Karpas-422 (cell line): ENCODE measurements at places on chromosomes 7 and 10. TPM values are rescaled to one million over a fixed set of nuclear protein-coding genes. Genes with fewer than 3 reads are reported as not detected.

DNA sequence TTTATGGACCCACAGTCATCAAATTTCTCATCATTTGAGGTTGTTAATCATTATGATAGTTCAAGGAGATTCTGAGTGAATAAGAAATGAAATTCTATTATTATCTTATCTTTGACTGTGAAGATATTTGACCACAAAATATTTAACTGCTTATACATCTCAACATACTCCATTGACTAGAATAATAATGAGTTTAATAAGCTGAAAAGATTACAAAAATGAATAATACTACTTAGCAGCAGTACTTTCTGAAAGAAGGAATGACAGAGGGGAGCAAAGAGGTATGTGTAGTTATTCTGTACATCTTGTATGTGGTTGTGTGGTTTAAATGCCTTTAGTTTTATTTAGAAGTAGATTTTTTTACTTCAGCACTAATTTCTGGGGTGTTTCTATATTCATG is 214.2 kb downstream of the PRKG1 start:
- H3K36me3 ChIP-seq, result no peaks in the 10 kb centered on the region
- no peak for DNase-seq
- no peaks in the 10 kb centered on the region for H3K4me1 ChIP-seq
- no peak overlapping the region for H3K27ac ChIP-seq

DNA sequence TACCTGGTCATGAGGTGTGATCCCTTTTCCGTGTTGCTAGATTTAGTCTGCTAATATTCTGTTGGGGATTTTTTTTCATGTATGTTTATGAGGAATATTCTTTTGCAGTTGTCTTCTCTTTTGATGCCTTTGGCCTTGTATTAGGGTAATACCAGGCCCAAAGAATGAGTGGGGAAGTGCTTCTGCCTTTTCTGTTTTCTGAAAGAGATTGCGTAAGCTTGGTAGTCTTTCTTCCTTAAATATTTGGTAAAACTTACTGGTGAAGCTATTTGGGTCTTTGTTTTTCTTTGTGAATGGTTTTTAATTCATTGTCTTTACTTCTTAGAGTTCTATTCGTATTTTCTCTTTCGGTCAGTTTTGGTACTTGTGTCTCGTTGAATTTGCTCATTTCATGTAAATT is 51.1 kb downstream of the SHH start:
- H3K4me3 ChIP-seq, result no peak overlapping the region
- H3K27me3 ChIP-seq, result no peaks in the 10 kb centered on the region
- H3K36me3 ChIP-seq, result peaks cover 4% of the 10 kb centered on the region; the same call in 1 of the 2 replicates
- no peak overlapping the region for H3K27ac ChIP-seq

- no peaks in the 10 kb centered on the region for H3K27me3 ChIP-seq
- H3K4me1 ChIP-seq, result no peaks in the 10 kb centered on the region
- H3K27ac ChIP-seq, result no peak overlapping the region
- H3K4me3 ChIP-seq, result no peak overlapping the region
- no peaks in the 10 kb centered on the region for H3K36me3 ChIP-seq
Observed at GRCh38 chr10:132974249-132974796, 32.0 kb upstream of the CFAP46 start.

- DNase-seq, result no peak
- no peak overlapping the region for H3K27ac ChIP-seq
- H3K36me3 ChIP-seq, result no peaks in the 10 kb centered on the region
Observed at GRCh38 chr10:35262436-35262835, 73.9 kb upstream of the CCNY start.

DNA sequence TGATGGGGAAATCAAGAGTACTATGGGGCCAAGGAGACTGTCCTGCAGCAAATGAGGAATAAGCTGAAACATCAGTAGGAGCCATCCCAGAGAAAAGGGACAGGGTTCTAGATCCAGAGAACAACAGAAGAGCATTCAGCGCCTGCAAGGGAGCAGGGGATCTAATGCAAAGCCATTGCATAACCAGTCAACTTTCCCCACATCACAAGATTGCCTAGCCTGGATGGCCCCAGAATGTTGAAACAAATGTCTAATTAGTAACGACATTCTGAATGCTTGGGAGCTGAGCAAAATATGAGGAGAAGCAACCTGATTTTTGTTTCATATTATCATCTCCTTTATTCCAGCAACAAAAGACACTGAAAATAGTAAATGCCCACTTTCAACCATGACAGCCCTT is 2.7 kb upstream of the MPP7 start:
- peaks cover 11% of the 10 kb centered on the region for H3K4me1 ChIP-seq
- no peak overlapping the region for H3K4me3 ChIP-seq
- H3K27ac ChIP-seq, result no peak overlapping the region
- no peak for DNase-seq

DNA sequence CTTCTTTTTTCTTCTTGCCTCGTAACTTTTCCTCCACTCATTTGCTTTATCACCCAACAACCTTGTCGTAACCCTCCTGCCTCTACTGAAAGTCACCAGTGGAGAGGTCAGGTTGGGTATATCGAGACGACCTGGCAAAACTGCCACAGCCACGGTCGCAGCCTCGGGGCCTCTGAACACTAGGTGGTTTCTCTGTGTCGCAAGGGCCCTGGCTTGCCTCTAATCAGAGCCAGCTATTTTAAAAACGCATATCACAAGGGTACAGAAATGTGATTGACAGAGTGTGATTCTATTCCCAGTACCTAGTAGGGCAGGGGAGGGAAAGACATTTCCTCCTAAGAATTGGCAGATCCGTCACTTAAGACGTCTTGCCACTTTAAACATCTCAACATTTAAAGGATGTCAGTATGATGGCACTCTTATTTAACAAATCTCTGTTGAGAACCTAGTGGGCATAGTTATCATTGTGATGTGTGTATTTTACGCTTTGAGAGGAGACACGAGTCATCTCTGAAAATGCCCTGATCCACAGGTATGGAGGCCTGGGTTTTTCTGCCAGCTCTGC is 197.5 kb downstream of the ARHGAP21 start:
- H3K27ac ChIP-seq, result no peak overlapping the region
- no peaks in the 10 kb centered on the region for H3K36me3 ChIP-seq
- H3K4me3 ChIP-seq, result no peak overlapping the region

GRCh38 chr10:71262817-71263216 is 50.4 kb downstream of the UNC5B start:
- no peaks in the 10 kb centered on the region; the same call in 1 of the 2 replicates for H3K4me1 ChIP-seq
- no peak for DNase-seq
- no peaks in the 10 kb centered on the region for H3K27me3 ChIP-seq
- H3K4me3 ChIP-seq, result no peak overlapping the region

- no peaks in the 10 kb centered on the region for H3K4me1 ChIP-seq
- H3K27ac ChIP-seq, result no peak overlapping the region
- H3K27me3 ChIP-seq, result no peaks in the 10 kb centered on the region
- H3K4me3 ChIP-seq, result no peak overlapping the region
- DNase-seq, result no peak
Observed at GRCh38 chr7:3005257-3005656, 38.4 kb downstream of the CARD11 start.

- no peak overlapping the region for H3K4me3 ChIP-seq
- H3K27ac ChIP-seq, result no peak overlapping the region
- H3K36me3 ChIP-seq, result no peaks in the 10 kb centered on the region
Observed at GRCh38 chr7:8205537-8205936, 56.4 kb downstream of the ICA1 start.

- H3K27me3 ChIP-seq, result no peaks in the 10 kb centered on the region
- no peaks in the 10 kb centered on the region for H3K36me3 ChIP-seq
- no peak overlapping the region for H3K27ac ChIP-seq
- DNase-seq, result no peak
- no peaks in the 10 kb centered on the region for H3K4me1 ChIP-seq
Observed at GRCh38 chr10:119499677-119500002, 42.9 kb downstream of the RGS10 start.

GRCh38 chr10:91642831-91643692 is 10.2 kb upstream of the PPP1R3C start:
- no peaks in the 10 kb centered on the region for H3K36me3 ChIP-seq
- no peak overlapping the region for H3K4me3 ChIP-seq
- no peak for DNase-seq
- H3K27ac ChIP-seq, result no peak overlapping the region

- no peaks in the 10 kb centered on the region for H3K4me1 ChIP-seq
- H3K4me3 ChIP-seq, result no peak overlapping the region
- H3K36me3 ChIP-seq, result no peaks in the 10 kb centered on the region
Observed at GRCh38 chr10:61669161-61669725, 6.5 kb downstream of the CABCOCO1 start.

DNA sequence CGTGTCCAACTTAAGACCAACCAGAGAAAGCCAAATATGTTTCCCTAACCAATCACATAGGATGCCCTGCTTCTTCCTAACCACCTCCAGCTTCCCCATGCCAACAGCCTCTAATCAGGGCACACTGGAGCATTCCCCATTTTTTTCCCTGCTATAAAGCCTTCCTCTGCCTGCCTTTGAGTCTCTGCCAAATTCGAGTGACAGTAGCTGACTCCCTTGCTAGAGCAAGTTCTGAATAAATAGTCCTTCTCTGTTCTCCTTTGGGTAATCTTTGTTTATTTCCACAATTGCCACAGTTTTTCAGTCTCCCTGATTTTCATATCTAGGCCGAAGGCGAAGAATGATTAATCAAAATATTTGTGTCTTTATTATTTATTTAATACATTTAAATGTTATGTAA is 96.7 kb downstream of the ANLN start:
- DNase-seq, result no peak
- no peak overlapping the region for H3K27ac ChIP-seq
- H3K27me3 ChIP-seq, result no peaks in the 10 kb centered on the region

DNA sequence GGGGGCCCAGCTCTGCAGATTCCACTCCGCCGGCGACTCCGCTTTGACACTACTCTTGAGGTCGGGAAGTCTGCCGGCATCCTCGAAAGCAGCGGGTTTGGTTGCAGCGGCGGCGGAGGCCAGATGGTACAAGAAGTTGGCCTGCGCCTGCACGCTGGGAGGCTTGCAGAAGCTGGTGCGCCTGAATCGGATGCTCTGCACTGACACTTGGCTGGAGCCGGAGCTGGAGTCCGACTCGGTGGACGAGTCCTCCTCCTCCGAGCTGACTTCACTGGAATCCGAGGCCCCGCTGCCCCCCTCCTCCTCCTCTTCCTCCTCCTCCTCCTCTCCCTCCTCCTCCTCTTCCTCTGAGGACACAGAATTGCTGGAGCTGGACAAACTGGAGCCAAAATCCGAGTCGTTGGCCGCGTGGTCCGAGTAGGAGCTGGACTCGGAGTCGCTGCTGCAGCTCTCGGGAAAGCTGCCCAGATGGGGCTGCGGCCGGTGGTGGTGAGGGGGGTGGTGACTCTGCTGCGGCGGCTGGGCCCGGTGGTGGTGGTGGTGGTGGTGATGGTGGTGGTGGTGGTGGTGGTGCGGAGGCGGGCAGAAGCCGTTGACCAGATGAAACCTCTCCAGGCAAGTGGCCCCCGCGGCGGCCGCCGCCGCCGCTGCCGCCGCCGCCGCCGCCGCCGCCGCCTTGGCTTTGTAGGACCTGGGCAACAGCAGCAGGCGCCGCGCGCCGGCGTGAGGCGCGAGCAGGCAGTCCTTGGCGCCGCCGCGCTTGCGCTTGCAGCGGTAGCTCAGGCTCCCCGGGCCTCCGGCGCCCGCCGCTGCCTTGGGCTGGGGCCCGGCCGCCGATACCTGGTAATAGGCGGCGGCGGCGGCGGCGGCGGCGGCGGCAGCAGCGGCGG is 9.0 kb downstream of the SKIDA1 start:
- no peaks in the 10 kb centered on the region for H3K36me3 ChIP-seq
- peak; percentile 82 for DNase-seq
- peaks cover 36% of the 10 kb centered on the region for H3K4me1 ChIP-seq
- no peak overlapping the region for H3K27ac ChIP-seq
- no peaks in the 10 kb centered on the region for H3K27me3 ChIP-seq
- peak overlapping the region; percentile 68 for H3K4me3 ChIP-seq

GRCh38 chr7:117068511-117069145 is 115.3 kb downstream of the ST7 start:
- H3K4me3 ChIP-seq, result no peak overlapping the region
- H3K36me3 ChIP-seq, result no peaks in the 10 kb centered on the region
- H3K27me3 ChIP-seq, result no peaks in the 10 kb centered on the region
- H3K4me1 ChIP-seq, result peaks cover 8% of the 10 kb centered on the region
- H3K27ac ChIP-seq, result no peak overlapping the region

DNA sequence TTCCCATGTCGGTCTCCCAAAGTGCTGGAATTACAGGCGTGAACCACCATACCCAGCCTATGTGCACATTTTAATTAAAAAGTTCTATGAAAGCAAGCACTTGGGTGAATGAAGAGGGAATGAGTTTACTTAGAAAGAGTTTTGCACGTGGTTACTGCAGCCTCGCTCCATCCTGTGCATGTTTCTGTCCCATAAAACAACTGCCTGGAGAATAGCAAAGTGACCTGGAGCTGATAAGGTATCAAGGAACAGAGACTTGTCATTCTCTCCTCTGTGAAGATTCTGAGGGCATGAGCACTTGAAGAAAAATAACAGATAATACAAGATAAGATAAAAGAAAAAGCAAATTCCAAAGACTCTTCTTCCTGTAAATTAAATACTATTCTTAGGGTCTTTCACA is 112.2 kb upstream of the JCAD start:
- H3K36me3 ChIP-seq, result no peaks in the 10 kb centered on the region
- no peak for DNase-seq
- no peak overlapping the region for H3K27ac ChIP-seq
- H3K4me3 ChIP-seq, result no peak overlapping the region

SEMA3D gene
- not detected in 2 replicates for total RNA-seq

NCF1 gene
- 218 and 368 TPM in 2 replicates for total RNA-seq

HEPACAM2 gene
- total RNA-seq, result 0.30 TPM in 1 of 2 replicates, not detected in the other

GPRIN2 gene
- not detected in 2 replicates for total RNA-seq

CPEB3 gene
- 3.0 and 6.0 TPM in 2 replicates for total RNA-seq

ENTPD1 gene
- 0.11 and 0.32 TPM in 2 replicates for total RNA-seq
